ENCODE measurements at places on chromosomes 13 and 19.

- DNase-seq: no peak
Observed at GRCh38 chr19:17074634-17075034, 618 bp downstream of the HAUS8 start.

GRCh38 chr13:42394361-42394708, 122.4 kb downstream of the AKAP11 start:
- DNase-seq: no peak

DNA sequence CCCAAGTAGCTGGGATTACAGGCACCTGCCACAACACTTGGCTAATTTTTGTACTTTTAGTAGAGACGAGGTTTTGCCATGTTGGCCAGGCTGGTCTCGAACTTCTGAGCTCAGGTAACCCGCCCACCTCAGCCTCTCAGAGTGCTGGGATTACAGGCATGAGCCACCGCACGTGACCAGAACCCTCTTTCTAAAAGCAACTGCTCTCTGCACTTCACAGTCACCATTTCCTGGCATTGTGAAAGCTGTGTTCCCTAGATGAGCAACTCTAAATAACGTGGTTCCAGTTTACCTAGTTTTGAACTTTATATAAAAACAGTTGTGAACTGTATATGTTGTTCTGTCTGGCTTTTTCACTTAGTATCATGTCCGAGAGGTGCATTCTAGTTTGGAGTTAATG, 152.9 kb downstream of the SIPA1L3 start:
- DNase-seq: no peak

DNA sequence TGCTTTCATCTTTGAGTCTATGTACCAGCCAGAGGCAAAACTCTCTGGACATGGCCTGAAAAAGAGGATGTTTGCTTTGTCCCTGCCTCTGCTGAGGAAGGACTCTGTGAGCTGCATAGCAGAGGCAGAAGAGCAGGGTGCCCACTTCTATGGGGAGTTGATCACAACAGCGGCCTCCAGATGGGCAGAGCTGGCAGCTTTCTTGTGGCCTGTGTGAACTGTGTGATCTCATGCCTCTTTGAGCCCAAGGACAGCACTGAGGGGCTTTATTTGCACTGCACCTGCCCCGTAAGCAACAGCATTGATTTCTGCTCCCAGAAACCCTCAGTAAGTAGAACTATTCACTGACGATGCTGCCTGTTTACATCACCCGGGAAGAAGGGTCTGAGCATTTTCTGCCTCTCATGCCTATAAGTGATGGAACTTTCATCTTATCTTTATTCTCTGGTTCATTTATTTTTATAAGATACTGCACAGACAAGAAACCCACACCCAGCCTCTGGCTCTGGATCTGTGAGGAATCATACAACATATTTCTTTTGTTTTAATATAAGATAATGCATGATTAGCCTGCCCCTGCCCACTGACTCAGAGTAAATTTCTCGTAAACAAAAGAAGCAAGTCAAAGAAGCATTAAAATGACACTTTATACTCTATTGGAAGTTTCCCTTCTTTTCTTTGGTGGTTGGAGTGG, 244.2 kb upstream of the SOX21 start:
- no peak for DNase-seq

DNA sequence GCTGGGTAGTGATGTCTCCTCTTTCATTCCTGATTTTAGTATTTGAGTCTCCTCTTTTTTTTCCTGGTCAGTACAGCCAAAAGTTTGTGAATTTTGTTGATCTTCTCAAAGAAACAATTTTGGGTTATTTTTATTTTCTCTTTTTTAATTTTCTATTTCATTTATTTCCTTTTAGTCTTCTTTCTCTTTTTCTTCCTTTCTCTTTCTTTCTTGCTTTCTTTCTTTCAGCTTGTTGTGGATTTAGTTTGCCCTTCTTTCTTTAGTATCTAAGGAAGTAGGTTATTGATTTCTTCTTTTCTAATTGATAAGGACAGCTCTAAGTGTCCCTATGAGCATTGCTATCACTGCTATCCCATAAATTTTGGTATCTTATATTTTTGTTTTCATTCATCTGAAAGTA, 13.8 kb downstream of the IPO5 start:
- no peak for DNase-seq

GRCh38 chr13:74062933-74063332, 71.3 kb downstream of the KLF12 start:
- DNase-seq: no peak

GRCh38 chr13:44287958-44288357, 85.7 kb upstream of the SERP2 start:
- DNase-seq: no peak

DNA sequence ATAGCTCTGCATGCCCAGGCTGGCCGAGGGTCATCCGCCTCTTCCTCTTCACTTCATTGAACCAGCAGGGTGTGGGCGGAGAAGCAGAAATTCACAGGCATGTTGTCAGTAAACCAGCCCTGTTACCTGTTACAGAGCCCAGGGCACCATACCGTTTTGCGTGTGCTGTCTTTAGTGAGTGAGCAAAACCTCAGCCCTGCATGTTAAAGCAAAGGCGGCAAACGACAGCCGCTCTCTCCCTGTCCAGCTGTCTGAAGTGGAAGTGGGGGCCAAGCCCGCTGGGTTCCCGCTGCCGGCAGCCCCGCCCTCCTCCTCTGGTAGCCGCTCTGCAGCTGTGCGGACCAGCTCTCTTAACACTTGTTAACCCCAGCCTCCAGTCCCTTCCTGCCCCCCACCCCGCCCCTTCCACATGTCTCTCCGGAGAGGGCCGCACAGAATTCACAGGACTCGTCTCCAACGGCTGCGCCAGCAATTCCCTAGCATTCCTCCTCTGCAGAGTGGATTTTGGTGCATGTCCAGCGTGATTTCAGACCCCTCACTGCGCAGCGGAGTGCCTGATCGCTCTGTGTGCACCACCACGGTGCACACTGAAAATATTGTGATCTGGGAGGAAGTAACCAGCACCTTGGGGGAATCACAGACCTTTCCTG, 12.7 kb downstream of the KLHL26 start:
- no peak for DNase-seq

GRCh38 chr13:104875038-104875754, 1660.3 kb downstream of the EFNB2 start:
- no peak for DNase-seq

DNA sequence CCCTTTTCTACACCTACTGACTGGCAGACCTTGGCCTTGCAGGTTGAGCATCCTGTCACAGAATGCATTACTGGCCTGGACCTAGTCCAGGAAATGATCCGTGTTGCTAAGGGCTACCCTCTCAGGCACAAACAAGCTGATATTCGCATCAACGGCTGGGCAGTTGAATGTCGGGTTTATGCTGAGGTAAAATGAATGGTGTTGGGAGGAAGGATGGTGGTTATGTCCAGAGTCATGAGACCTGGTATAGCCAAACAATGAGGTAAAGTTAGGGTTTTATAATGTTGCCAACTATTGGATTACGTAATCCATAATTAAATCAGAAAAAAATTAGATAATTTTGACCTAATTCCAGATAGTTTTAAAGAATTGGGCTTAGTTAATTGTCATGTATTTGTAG, 212.5 kb downstream of the PCCA start:
- DNase-seq: no peak

DNA sequence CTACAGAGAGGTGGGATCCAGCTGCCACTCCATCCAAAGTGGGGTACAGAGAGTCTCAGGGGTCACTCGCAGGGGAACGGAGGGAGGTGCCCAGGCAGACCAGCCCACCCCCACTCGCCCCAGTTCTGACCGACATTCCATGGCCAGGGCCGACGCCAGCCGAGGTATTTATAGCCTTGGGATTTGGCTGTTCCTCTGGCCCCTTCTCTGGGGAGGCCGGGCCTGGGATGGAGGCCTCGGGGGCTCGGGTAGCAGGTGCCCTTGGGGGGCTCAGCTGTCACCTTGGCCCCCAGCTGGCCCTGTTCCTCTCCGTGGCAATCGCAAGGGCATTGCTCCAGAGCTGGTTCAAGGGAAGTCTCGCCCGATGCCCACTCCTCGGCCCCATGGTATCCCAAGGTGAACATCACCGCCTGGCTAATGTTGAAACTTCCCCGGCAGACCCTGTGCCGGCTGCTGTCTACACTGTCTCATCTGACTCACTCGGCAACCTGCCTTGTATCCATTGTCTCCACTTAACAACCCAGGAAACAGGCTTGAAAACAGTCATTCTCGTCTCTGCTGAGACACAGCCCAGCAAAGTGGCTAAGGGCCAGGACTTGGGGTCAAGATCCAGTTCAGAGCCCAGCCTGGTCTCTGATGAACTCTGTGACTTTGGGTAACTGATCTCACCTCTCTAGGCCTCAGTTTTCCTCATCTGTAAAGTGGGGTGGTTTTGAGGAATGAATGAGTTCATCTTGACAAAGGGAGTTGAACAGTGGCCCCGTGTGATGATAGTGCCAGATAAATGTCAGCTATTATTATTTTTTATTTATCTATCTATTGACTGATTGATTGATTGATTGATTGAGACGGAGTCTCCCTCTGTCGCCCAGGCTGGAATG, 9.7 kb downstream of the PRKACA start:
- DNase-seq: no peak

DNA sequence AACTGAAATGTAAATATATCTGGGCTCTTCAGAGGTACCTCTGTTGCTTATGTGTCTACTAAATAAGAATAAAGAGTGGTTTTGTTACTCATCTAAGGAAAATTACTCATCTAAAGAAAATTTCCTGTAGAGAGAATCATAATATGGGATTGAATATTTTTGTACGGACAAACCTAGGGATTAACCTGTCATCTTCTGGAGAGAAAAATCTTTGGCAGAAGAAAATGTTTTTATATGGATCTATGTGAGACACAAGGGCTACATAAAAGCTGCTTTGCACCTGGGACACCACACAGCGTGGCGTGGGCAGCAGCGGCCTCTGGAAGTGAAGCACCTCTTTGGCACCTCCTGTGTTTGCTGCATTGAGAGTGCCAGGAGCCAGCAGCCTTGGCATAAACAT, 242.9 kb upstream of the DACH1 start:
- no peak for DNase-seq

- DNase-seq: no peak
Observed at GRCh38 chr13:47337781-47338507, 441.1 kb upstream of the HTR2A start.

DNA sequence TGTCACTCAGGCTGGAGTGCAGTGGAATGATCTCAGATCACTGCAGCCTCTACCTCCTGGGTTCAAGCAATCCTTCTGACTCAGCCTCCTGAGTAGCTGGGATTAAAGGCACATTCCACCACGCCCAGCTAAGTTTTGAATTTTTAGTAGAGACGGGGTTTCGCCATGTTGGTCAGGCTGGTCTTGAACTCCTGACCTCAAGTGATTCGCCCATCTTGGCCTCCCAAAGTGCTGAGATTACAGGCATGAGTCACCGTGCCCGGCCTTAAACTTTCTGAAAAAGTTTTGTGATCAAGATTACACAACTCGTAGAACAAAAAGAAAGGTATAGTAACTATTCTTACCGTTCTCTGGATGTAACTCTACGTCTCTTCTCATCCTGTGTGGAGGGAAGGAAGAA, 21.2 kb downstream of the DNMT1 start:
- no peak for DNase-seq

DNA sequence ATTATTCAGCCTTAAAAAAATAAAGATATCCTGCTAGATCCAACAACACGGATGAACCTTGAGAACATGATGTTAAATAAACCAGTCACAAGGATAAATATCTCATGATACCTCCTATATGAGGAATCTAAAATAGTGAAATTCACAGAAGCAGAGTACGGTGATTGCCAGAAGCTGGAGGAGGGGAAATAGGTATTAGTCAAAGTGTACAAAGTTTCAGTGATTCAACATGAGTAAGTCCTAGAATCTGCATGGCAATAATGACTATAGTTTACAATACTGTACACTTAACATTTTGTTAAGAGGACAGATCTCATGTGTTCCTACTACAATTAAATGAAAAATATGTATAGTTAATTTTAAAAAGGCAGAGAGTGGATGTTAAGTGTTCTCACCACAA, 206.6 kb upstream of the SLC10A2 start:
- DNase-seq: no peak

DNA sequence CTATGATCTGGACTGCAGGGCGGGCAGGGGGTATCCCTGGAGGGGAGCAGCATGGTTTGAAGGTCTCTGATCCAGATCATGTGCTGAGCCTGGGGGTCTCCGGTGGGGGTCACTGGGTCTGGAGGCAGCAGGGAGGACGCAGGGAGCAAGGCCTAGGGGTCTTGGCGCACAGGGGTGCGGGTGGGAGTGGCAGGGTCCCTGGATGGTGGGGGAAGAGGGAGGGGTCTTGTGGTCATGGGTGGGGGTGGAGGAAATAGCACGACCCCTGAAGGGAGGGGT, 1.9 kb downstream of the BTBD2 start:
- no peak for DNase-seq

- no peak for DNase-seq
Observed at GRCh38 chr13:41244556-41244955, 18.8 kb downstream of the MTRF1 start.

DNA sequence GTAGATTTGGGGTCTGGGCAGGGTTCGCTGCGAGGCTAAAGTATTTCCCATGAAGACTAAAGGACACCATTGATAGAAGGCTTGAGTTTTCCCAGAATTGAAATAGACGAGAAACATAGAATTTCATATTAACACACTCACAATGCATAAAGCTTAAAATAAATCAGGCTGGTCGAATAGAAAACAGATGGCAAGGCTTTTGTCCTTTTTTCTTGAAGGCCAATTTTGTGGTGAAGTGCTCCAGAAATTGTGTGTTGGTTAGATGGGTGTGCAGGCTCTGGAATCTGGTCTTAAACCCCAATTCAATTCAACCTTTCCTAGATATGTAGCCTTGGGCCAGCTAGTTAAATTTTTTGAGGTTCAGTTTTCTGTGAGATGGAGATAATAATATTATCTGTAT, 56.9 kb upstream of the LRCH1 start:
- no peak for DNase-seq

DNA sequence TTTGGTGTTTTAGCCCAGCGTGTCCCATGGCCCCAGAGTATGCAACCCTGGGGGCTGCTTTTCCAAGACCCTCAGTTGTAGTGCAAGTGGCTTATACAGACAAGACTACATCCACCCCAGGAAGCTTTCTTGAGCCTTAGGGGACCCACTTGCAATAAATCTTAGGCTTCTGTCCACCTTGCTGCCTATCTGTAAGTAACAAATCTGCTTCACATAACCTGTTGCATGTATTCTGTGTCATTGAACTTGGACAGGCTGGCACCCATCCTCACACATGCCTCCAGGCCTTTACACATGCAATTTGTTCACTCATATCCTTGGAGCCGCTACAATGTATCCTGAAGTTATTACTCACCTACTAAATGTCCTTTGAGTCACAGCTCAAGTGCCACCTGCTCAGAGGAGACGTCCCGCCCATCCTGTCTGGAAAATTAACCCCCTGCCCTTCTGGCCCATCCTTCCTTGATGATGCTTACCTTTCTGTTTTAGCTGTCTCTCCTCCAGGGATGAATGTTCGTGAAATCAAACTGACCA, 101.2 kb downstream of the ZNF536 start:
- no peak for DNase-seq

DNA sequence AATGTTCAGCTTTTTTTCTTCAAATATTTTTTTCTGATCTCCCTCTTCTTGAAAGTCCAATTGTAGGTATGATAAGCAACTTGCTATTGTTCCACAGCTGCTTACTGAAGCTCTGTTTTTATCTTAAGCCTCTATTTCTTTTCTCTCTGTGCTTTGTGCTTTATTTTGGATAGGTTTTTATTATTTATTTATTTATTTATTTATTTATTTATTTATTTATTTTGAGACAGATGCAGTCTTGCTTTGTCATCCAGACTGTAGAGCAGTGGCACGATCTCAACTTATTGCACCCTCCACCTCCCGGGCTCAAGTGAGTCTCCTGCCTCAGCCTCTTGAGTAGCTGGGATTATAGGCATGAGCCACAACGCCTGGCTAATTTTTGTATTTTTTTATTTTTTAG, 199.4 kb downstream of the KLF12 start:
- DNase-seq: no peak

Measured in D721Med (cell line).